ENCODE measurements at places on chromosomes 11 and 22. TPM values are rescaled to one million over a fixed set of nuclear protein-coding genes. Genes with fewer than 3 reads are reported as not detected.

TREH gene
- 0.21 TPM for total RNA-seq

TBX10 gene
- total RNA-seq, result not detected

DNA sequence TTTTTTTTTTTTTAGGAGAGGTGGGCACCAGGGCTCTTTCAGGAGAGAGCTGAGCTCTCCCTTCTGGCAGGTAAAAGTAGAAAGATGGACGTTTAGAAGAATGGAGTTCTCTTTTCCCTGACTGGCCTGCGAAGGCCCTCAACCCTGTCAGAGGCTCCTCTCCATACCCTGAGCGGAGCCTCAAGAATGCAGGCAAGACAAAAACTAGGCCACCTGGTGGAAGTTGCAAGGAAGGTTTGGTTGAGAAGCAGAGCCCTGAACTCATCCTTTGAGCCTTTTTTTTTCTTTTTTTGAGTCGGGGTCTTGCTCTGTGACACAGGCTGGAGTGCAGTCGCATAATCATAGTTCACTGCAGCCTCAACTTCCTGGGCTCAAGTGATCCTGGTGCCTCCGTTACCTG is 1.4 kb downstream of the OTOG start:
- no peak for DNase-seq

DNA sequence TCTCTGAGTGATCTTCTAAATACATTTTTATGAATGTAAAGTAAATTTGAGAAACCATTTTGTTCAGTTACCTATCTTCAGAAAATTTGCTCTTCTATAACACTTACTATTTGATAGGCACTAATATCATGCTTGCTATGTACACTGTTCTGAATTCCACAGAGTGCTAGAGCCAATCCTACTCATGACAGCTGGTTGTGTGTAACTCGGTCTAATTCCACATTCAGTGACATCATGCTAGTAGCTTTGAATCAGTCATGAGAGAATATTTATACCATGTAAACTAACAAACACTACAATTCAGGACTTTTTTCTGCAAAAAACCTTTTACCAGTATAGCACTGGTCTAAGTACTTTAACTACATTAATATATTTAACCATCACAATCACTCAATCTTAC is 902.9 kb downstream of the DLG2 start:
- DNase-seq, result no peak

DNA sequence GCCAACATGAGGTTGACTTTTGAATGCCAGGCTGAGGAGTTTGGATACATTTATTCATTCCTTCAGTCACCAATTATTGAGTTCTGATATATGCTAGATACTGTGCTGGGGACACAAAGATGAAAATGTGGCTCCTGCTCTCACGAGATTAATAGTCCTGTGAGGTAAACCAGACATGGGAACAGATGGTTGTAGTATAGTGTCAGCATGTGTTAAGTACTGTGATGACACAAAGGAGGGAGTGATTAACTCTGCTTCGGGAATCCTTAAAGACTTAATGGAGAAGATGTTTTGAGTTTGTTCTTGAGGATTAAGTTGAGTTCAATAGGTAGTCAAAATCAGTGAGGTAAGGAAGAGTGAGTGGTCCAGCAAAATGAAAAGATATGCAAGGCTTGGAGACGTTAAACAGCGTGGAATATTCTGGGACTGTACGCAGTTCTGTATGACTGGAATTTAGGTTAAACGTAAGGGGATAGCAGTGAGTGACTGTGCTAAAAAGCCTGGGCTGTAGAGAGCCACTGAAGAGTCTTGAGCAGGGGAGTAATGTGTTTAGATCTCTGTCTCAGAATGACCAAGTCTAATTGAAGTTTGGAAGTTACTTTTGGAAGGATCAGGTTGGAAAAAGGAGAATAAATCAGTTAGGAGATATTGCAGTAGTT is 11.8 kb downstream of the RNF121 start:
- DNase-seq, result no peak

DNA sequence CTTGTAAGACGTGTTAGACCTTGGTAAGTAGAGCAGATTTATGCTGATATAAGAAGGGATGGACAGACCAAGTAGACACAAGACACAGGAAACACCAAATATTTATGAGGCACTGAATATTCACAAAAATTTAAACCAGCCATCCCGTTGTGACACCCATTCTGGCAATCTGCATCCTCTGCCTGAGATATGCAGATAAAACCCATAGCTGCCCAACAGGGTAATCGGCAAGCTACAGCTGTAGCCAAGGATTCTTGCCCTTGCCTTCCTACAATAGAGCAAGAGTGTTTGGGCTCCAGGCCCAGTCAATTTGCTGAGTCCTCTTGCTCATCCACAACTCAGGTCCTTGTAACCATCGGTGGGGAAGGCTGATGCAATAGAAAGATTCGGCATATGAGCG is 18.5 kb upstream of the MPZL2 start:
- no peak for DNase-seq

DNA sequence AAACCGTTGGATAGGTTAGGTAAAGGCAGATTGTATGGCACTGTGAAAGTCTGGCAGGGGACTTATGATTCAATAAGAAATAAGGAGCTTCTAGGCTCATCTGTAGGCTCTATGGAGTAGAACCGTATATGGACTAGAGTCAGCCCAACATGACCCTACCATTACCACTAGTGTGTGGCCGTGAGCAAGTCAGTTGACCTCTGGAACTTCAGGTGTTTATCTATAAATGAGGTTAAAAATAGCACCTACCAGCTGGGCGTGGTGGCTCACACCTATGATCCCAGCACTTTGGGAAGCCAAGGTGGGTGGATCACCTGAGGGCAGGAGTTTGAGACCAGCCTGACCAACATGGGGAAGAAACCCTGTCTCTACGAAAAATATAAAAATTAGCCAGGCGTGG is 4.4 kb downstream of the HINFP start:
- DNase-seq, result no peak

All from Calu3 (cell line).